ENCODE measurements at places on chromosomes 2 and 18. TPM values are rescaled to one million over a fixed set of nuclear protein-coding genes. Genes with fewer than 3 reads are reported as not detected.

CELF4 gene
- 0.06 TPM for polyA plus RNA-seq

C2orf80 gene
- not detected for polyA plus RNA-seq

CD302 gene
- 3.8 TPM for polyA plus RNA-seq

IER3IP1 gene
- polyA plus RNA-seq, result 8.8 TPM

C2orf15 gene
- 1.1 TPM for polyA plus RNA-seq

E2F6 gene
- 4.9 TPM for polyA plus RNA-seq

SERPINB10 gene
- polyA plus RNA-seq, result 0.46 TPM

GCA gene
- 7.1 TPM for polyA plus RNA-seq

TNS1 gene
- polyA plus RNA-seq, result 39.0 TPM

LOXHD1 gene
- polyA plus RNA-seq, result 0.04 TPM

OSBPL1A gene
- 11.6 TPM for polyA plus RNA-seq

MRO gene
- 0.16 TPM for polyA plus RNA-seq

CASP10 gene
- 5.2 TPM for polyA plus RNA-seq

NOL4 gene
- not detected for polyA plus RNA-seq

CXCR1 gene
- 0.08 TPM for polyA plus RNA-seq

HSBP1L1 gene
- 96.9 TPM for polyA plus RNA-seq

PLGLB2 gene
- polyA plus RNA-seq, result not detected

Measured in esophagus (tissue), 2 donors.